ENCODE measurements at places on chromosomes 16 and 17. TPM values are rescaled to one million over a fixed set of nuclear protein-coding genes. Genes with fewer than 3 reads are reported as not detected.
A peak's percentile ranks its signal among the peaks of the same experiment; 100 is the strongest.

The ADAD2 gene
- not detected for total RNA-seq

The SAMD14 gene
- 1.8 TPM for total RNA-seq

DNA sequence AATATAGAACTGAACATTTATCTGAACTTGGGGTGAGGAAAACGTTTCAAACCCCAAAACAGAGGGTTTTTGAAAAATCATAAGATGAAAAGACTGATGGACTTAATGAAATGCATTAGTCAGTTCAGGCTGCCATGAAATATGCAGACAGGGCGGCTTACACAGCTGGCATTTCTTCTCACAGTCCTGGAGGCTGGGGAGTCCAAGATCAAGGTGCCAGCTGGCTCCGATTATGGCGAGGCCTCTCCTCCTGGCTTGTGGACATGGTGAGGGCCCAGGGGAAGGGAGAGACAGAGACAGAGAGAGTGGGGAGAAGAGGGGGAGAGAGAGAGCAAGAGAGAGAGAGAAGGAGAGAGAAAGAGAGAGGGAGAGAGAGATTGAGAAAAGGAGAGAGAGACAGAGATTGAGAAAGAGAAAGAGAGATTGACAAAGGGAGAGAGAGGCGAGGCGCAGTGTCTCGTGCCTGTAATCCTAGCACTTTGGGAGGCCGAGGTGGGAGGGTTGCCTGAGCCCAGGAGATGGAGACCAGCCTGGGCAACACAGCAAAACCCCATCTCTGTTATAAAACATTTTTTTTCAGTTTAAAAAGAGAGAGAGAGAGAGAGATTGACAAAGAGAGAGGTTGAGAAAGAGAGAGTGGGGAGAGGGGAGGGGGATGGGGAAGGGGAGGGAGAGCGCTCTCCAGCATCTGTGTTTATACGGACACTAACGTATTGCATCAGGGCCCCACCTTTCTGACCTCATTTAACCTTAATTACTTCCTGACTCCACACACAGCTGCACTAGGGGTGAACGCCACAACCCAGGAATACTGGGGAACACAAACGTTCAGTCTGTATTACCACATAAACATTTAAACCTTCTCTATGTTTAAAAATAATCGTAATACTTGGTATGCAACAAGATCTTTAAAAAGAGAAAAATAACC, 24.6 kb upstream of the RPH3AL start:
- no peak for DNase-seq
- no peak overlapping the region for H3K4me3 ChIP-seq
- no peak overlapping the region for H3K27ac ChIP-seq

The CA7 gene
- 237 TPM for total RNA-seq

The SLC35G6 gene
- total RNA-seq, result not detected

The KRT33B gene
- total RNA-seq, result not detected

The FOXO3B gene
- 3.1 TPM for total RNA-seq

GRCh38 chr17:66406701-66407644, 104.6 kb downstream of the PRKCA start:
- DNase-seq, result no peak
- no peak overlapping the region for H3K27ac ChIP-seq
- no peaks in the 10 kb centered on the region for H3K27me3 ChIP-seq
- no peaks in the 10 kb centered on the region for H3K36me3 ChIP-seq

GRCh38 chr16:47999595-47999994, 156.2 kb downstream of the ABCC12 start:
- no peak overlapping the region for H3K27ac ChIP-seq
- no peaks in the 10 kb centered on the region for H3K4me1 ChIP-seq
- H3K36me3 ChIP-seq, result no peaks in the 10 kb centered on the region
- no peaks in the 10 kb centered on the region for H3K27me3 ChIP-seq
- no peak for DNase-seq
- H3K4me3 ChIP-seq, result no peak overlapping the region

The ARMC7 gene
- total RNA-seq, result 8.2 TPM

GRCh38 chr17:63986821-63987220, 11.3 kb upstream of the PRR29 start:
- DNase-seq, result no peak
- no peak overlapping the region for H3K4me3 ChIP-seq
- H3K27me3 ChIP-seq, result peaks cover 12% of the 10 kb centered on the region
- no peaks in the 10 kb centered on the region for H3K36me3 ChIP-seq
- peaks cover 3% of the 10 kb centered on the region for H3K4me1 ChIP-seq

The PHOSPHO1 gene
- total RNA-seq, result not detected

DNA sequence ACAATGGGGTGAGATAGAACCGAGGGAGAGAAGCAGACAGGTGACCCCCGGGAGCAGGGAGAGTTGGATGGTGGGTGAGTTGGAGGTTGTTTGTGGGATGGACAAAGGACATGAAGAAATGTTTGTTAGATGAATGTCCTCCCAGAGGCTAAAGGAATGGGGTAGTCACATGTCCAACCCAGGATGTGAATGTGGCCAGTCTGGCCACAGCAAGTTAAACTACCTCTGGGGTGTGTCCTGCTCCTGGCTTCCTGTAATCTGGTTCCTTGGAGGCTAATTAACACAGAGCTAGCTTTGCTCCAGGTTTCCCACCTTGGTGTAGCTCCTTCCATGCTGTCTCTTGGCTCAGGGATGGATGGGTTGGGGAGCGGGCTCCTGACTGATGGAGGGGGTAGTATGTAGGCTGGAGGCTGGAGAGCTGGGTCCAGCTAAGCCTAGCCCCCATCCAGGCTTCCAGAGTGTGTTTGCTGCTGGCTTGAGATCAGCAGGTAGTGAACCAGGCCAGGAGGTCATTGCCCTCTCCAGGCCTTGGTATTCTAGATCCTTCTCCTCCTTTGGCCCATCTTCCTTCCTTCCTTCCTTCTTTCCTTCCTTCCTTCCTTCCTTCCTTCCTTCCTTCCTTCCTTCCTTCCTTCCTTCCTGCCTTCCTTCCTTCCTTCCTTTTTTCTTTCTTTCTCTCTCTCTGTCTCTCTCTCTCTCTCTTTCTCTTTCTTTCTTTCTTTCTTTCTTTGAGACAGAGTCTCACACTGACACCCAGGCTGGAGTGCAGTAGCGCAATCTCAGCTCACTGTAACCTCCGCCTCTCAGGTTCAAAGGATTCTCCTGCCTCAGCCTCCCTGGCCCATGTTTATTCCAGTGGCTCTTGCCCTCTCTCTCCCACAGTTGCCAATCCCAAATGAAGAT, 28.0 kb upstream of the UBE2G1 start:
- H3K4me3 ChIP-seq, result no peak overlapping the region
- no peak overlapping the region for H3K27ac ChIP-seq
- no peaks in the 10 kb centered on the region for H3K27me3 ChIP-seq
- no peak for DNase-seq

The RRAD gene
- 15.3 TPM for total RNA-seq

- H3K36me3 ChIP-seq, result no peaks in the 10 kb centered on the region
- DNase-seq, result no peak
- no peaks in the 10 kb centered on the region for H3K4me1 ChIP-seq
- no peak overlapping the region for H3K4me3 ChIP-seq
These were observed 3.6 kb upstream of the ALOX12B start for GRCh38 chr17:8091033-8091687.

DNA sequence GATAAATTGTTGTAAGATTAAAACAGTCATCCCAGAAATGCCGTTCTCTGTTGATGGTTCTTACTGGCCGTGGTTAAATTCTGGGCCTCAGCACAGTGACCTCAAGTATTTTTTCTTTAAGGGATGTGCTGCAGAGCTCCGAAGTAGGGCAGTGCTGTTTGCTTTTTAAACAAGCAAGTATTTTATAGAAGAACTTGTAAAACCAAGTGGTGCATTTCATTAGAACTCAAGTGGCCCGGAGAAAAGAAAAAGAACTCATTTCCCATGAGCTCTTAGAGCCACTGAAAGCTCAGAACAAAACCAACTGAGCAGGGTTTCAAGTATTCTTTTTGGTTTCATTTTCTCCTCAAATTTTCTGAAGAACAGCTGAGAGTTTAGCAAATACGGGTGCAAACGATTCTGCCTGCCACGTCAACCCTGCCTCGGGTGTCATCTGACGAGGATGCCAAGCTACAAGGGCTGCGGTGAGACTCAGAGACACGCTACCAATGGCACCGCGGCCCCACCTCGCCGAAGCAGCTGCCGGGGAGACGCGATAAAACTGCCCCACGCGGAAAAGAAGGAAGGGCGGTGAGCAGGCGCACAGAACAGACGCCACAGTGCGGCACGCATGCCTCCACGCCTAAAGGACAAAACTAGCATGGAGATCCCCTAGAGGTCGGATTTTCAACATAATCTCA, 6.3 kb downstream of the LMF1 start:
- peak overlapping the region; percentile 54 for H3K27ac ChIP-seq
- no peaks in the 10 kb centered on the region for H3K36me3 ChIP-seq
- H3K4me1 ChIP-seq, result peaks cover 25% of the 10 kb centered on the region
- DNase-seq, result peak; percentile 36
- H3K4me3 ChIP-seq, result peak overlapping the region; percentile 24
